Dorsolateral prefrontal cortex (tissue), 122 donors: ENCODE measurements at places on chromosomes 3 and 15.

DNA sequence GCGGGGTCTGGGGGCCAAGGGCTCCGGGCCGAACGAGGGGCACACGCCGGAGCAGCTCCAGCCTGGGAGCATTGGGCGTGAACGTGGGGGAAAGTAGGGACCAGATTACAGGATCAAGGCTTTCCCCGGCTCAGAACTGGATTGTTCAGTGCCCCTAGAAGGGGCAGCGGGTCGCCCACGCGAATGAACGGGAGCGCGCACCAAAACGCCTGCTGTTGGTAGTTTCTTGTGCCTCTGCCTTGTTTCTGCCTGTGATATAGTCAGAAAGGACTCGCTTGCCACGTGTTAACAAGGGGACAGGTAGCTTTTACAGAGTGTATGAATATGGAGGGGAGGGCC lies 1.1 kb downstream of the CASR start:
- no peak for DNase-seq

DNA sequence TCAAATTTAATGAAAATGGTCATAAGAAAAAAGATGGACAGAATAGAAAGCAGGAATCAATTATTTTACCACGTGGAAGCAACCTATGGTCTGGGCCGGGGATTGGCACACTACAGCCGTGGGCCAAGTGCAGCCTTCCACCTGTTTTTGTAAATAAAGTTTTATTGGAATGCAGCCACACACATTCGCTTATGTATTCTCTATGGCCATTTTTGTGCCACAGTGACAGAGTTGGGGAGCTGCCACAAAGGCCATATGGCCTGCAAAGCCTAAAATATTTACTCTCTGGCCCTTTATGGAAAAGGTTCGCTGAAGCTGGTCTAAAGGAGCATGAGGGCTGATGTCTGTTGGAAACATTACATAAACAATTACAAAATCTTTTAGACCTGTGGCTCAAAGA lies 144.8 kb downstream of the TMCO5A start:
- no peak for DNase-seq

DNA sequence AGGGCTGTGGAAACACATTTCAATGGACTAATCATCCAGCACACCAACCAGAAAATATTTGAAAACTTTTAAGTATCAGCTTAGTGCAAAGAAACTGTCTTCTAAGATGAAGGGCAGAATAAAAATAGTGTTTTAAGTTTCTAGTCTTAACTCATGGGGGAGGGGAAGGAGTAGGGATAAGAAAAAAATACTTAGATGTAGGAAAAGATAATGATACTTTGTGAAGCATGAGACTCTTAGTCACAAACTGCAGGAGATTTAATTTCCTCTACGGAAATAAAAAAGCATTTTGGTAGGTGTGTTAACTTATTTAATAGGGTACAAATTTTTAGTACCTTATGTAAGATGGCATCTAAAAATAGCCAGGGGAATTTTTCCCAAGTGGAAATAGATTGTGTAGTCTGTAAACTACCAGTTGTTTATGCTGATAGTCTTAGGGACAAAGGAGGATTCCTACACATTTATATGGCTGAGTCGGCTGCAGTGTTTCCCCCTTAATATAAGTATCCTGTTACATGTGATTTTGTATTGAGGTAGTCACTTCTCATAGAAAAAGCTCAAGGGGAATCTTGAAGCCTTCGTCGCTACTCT lies 78.2 kb upstream of the GBE1 start:
- no peak for DNase-seq

GRCh38 chr3:177944228-177944661 lies 592.0 kb upstream of the KCNMB2 start:
- no peak for DNase-seq

DNA sequence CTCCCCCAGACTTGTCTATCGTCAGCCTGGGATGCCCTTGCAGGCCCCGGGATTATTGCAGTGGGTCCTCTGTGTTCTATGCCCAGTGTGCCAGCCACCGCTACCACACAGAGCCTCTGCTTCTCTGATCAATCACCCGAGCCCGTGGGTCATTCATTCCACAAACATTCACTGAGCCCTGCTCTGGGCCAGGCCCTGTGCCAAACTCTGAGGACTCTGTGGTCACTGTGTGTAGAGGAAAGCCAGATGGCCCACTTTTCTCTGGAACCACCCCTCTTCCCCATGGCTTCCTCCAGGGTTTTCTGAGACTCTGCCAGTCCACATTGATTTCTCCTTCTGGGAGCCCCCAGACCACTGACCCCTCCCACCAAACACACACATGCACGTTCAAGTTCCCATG lies 55.5 kb downstream of the BSN start:
- DNase-seq = no peak

GRCh38 chr15:82571722-82572222 lies 31.5 kb upstream of the RPS17 start:
- peak; percentile 92 for DNase-seq

GRCh38 chr3:179666436-179667035 lies 13.7 kb downstream of the USP13 start:
- peak; percentile 52 for DNase-seq

DNA sequence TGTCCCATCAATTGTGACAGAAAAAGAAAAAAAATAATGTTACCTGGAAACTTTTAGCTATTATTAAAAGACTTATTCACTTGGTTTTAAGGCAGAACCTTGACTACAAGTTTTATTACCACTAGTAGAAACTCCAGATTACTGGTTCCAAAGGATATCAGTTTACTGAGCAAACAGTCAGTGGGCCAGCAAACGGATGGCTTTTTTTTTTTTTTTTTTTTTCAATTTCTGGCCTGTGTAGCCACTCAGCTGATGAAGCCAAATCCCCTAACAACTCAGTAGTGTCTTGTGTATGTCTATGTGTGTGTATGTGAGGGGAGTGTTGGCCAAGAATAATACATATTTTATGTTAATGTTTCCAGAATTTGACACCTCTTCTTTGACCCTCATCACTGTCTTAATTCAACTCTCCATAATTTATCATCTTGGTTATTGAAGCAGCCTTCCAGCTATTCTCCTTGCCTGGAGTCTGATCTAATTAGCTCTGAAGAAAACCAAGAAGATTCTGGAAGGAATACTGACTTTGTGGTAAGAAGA lies 724.9 kb downstream of the NSUN3 start:
- DNase-seq = no peak

DNA sequence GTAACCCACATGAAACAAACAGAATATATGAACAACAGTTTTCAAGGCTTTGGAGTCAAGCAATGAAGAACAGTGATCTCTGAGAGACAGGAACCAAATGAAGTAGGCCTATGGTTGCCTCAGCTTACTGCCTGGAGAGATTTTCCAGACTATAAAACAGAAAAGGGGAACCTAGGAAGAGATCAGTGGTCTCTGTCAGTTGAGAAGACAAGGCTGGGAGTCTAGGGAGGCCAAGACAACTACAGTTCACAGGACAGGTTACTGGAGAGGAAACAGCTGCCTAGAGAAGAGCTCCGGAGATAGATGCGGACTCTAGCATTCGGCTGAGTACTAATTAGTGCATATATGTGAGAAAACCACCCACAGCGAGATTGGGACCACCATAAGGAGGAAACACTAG lies 87.7 kb downstream of the PLCH1 start:
- no peak for DNase-seq

- DNase-seq = no peak
Observed at GRCh38 chr3:195201295-195201694, 69.7 kb downstream of the XXYLT1 start.

- DNase-seq = peak; percentile 84
Observed at GRCh38 chr3:4980229-4981203, 1.3 kb downstream of the BHLHE40 start.

DNA sequence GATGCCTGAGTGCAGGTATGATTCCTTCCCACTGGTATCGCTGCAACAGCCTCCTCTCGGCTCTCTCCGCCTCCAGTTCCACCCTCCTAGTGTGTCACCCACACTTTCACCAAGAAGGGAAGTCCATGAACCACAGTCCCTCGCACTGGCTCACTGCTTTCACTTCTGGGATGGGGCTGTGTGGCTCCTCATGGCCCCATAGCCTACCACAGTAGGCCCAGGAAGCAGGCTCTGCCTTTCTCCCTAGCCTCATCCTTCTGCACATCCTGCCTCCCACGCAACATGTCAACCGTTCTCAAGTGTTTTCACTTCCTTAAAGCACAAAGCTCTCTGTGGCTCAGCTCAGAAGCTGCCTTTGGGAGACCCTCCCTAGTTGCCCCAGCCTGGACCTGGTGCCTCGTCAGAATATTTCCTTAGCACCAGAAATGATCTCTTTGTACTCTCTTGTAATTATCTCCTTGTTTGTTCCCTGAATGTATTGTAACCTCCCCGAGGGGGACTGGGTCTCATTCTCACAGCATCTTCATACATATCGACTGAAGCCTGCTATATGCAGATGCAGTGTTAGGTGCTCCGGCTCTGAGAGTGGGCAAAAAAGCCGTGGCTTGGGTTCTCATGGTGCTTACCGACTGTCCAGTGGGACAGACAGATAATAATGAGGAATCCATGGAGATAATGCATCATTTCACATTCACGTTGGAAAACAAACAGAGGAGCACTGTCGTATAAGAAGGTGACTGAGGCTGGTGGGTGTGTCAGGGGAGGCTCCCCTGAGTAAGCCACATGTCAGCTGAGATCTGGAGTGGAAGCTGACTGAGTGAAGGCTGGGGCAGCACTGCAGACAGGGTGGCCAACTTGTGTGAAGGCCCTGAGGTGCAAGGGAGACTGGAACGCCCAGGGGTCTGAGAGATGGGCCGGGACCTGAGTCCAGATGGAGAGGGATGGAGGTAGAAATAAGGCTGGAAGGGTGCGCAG lies 107.1 kb downstream of the DGKG start:
- no peak for DNase-seq

DNA sequence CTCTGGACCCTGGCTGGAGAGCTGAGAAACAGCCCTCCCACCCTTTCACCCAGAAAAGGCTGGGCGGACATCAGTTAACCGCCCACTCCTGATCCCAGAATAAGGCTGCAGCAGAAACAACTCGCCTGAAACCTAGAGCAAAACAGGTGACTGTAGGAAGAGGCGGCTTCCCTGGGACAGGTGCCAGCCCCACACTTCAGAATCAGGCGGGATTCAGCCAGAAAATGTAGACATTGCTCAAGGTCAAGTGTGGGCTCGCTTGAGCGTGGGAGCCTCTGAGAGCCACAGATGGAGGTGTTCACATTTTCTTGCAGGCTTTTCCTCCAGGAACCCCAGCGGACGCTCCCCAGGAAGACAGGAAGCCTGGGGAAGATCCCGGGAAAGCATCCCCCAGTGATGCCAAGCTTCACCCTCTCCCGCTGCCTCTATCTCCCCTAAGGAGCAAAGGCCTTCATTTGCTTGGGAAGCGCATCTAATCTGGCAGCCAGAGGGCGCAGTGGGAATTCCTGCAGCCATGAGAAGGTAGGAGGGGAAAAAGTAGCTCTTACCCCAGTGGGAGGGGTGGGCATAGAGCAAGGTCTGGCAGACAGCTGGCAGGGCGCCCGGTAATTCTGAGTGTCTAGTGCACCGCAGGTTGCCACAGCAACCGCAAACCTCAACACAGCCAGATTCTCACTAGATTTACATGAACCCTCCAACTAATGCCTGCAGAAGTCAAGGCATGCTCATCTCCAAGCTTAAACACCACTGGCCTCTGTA lies 77.7 kb downstream of the OCA2 start:
- DNase-seq = peak; percentile 51

- DNase-seq = no peak
Observed at GRCh38 chr15:74624020-74624602, 8.5 kb downstream of the CLK3 start.

GRCh38 chr3:178397836-178398235 lies 138.4 kb upstream of the KCNMB2 start:
- no peak for DNase-seq

DNA sequence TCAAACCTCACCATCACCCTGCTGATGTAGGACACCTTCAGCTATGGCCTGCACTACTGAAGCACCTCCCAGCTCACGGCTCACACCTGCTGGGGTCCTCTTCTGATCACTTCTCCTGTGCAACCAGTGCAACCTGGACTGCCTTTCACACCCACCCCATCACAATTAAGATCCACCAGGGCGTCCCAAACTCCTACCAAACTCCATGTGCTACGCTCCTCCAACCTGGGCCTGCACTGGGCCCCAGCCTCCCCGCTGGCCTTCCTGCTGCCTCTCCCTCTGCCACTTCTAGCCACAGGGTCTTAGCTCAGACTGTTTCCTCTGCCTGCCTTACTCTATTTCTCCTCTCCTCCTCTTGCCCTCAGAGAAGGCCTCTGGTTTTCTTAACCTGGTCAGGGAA lies 12.8 kb downstream of the MESD start:
- DNase-seq = no peak

- DNase-seq = no peak
Observed at GRCh38 chr3:107217172-107217571, 160.1 kb upstream of the CCDC54 start.

- no peak for DNase-seq
Observed at GRCh38 chr3:184258926-184259325, 2.4 kb downstream of the CAMK2N2 start.

DNA sequence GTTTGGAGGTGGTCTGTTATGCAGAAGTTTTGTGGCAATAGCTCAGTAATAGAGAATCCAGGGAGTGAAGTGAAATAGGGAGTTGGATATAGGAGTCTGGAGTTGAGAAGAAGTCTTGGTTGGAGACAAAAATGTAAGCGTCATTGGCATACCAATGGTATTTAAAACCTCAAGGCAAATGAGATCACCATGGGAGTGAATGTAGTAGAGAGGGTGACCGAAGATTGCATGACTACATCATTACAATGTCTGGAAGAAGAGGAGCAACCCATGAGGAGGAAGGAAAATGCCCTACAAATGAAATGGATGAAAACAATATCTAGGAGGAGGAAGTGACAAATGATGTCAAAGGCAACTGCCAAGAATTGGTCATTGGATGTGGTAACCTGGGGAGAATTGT lies 54.4 kb downstream of the CNTN4 start:
- DNase-seq = no peak

DNA sequence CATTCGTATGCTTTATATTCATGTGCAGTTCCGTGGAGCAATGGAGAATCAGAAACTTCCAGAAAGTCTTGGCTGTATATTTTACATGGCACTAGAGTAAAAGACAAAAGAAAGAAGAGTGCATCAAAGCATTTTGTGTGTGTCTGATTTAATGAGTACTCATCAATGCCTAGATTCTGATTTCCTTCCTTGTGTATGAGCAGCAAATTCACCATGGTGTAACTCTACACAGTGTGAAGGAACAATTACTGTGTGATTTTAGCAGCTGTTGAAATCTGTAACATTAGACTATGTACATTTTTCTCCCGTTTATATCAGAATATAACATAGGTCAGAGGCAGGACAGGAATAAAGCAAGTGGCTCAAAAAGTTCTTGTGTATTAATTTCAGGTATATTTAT lies 102.0 kb upstream of the TSC22D2 start:
- DNase-seq = no peak

DNA sequence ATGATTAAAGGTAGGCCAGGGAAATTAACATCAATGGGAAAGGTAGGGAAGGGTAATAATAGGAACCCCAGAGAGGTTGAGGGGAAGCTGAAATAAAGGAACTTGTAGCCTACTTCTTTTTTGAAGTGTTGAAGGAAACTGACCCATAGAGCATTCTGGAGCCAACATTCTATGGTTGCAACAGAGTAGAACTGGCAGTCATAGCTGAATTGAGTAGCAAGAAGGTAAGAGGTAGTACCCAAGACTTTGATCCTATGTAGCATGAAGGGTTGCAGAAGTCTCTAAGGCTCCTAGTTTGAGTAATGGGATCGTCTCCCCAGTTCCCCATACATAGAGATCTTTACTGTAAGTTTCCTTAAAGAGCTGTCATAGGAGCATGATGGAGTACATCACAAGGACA lies 7.4 kb upstream of the ZNF774 start:
- no peak for DNase-seq
